NCI-H748 treated with DMSO at 0.1 percent for 48 hours (cell line): ENCODE measurements at places on chromosomes 1 and 21.

DNA sequence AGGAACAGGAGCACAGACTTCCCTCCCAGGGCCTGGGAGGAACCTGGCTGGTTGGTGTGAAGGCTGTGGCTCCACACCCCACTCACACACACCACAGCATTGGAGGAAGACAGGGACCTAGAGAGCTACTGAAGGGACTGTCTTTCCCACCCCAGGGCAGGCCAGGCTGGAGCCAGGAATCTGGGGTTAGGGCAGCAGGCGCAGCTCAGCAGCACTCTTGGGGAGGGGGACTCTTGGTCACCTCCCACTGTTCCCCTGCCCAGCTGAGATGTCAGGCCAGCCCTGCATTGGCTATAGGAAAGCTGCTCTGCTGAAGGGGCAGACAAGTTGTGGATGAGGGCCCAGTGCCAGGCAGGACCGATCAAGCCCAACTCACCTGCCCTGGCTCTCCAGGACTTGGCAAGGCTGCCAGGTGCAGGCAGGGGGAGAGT, 1.6 kb upstream of the PLEKHA6 start:
- no peak for DNase-seq

DNA sequence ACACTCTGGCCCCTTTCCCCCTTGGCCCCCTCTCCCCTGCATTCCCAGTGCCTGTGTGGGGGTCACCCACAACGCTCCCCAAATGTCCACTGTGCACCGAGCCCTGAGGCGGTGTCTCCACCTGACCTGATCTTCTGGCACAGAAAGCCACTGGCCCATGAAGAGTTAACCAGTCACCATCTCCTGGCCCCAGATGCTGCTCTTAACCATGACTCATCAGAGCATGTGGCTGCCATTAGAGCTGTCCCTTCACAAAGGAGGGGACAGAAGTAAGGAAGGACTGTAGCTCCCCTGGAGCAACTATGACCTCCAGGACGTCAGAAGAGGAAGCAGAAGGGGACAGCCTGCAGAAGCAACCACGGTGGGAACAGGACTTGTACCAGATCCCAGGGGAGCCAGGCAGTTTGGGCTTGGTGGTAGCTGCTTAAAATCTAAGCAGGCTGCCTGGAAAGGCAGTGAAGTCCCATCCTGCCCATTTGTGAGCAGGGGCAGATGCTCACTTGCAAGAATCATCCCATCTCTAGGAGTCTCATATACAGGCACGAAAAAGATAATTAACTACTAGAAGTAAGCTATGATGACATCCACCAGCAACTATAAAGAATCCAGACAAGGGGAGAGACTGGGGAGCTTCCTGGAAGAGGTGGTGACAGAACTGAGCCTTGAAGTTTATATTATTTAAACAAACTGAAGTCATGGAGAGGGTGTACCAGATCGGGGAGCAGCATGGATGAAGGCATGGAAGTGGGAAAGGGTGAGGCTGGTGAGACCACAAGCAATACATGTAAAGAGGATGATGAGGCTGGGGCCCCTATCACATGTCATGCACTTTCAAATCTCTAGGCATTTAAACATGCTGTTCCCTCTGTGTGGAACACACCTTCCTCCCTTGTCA, 1.1 kb upstream of the TTC39A start:
- no peak for DNase-seq

DNA sequence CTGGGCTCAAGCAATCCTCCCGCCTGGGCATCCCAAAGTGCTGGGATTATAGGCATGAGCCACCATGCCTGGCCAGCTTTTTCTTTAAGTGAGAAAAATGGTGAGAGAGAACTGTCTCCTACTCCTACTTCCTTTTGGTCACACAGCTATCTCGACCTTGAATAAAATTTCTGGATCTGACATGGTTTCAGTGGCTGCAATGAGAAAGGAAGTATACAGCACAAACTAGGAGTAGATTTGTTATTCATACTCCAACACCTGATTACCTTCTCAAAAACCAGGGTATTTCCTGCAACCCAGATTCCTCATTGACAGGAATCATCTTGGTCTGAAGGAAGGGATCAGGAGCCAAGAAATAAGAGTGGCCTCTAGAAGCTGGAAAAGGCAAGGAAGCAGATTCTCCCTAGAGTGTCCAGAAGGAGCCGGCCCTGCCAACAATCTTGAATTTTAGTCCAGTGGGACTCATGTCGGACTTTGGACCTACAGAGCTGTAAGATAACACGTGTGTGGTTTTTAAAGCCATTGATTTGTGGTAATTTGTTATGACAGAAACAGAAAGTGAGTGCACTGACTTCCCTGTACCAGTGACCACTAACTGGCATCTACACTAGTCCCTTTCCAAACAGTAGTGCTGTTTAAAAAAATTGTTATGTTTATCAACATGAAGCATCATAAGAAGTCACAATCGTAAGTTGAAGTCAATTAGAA, 516.6 kb downstream of the SMYD3 start:
- no peak for DNase-seq

DNA sequence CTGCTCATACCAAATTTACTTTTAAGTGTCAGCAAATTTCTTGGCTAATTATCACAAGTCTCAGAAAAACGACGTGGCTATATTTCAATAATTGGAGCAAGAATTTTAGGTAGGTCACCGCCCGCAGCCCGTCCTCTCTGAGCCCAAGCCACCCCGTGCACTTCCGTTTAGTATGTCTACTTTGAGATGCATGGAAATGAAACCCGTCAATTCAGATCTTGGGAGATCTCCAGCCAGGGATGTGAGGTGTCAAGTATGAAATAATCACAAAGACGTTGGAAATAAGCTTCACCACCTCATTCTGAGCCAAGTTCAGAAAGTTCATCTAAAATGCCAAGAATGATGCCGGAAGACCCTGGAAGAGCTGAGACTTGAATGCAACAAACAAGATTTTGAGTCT, 132.6 kb upstream of the IRF2BP2 start:
- DNase-seq: no peak

GRCh38 chr1:50968821-50969610, 1.0 kb upstream of the CDKN2C start:
- peak; percentile 45 for DNase-seq

DNA sequence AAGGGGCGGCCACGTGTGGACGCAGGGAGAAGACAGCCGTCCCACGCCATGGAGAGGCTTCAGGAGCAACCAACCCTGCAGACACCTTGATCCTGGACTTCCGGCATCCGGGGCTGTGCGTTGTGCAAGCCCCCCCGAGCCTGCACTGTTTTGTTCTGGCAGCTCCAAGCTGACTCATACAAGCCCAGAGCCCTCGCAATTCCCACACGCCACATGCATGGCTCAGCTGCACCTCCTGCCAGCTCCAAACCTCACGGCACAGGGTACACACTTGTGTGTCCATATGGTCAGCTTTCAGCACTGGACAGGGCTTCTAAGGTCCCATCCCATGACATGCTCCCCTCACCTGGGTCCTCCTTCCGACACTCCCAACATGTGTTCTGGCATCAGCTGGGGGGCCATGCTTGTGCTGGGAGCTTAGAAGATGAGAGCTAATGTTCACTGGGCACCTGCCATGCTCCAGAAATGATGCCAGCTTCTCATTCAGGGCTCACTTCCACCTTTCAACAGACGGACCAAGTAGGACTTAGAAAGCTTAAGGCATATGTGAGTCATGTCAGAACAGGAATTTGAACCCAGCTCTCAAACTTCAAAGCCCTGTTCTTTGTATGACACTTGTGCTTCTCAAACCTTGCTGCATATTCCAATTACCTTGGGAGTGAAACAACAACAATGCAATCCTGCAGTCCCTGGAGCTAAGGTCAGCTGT, 137.3 kb downstream of the PGBD5 start:
- no peak for DNase-seq

DNA sequence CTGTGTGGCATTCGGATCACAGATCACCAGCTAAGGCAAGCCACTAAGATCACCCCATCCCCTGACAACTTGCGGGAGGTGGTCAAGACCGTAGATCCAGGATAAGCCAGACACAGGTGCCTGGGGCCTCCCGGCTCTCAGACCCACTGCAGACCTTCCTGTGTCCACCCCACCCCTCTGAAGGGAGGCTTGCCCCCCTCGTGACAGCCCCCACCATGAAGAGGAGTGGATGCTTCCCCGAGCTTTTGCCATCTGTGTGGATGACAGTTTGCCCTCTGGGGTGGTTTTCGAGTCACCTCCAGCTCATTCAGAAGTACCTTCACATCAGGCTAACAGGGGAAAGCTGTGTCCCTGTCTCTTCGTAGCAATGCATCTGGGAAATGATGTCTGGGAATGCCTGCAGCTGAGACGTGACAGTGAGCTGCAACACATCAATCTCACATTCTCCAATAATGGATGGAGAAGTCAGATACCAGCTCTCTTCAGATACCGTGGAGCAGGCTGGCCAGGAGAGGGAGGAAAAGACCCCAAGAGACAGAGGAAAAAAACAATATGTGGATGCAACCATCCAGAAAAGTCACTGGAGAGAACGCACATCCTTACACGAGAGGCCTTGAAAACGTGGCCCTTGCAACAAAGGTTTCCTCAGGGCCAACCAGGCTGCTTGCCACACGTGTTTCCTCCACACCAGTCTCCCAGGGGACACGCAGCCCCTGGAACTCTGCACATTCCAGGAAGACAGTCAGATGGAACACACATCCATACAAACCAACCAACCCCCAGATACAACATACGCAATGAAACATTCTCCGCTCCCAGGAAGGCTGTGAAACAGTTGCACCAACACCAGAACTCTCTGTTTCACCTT, 20.4 kb upstream of the FHAD1 start:
- no peak for DNase-seq

- DNase-seq: no peak
Observed at GRCh38 chr1:29210278-29211085, 20.3 kb downstream of the MECR start.

- DNase-seq: no peak
Observed at GRCh38 chr1:71695821-71696220, 586.5 kb downstream of the NEGR1 start.

GRCh38 chr21:37878946-37879660, 37.2 kb downstream of the KCNJ6 start:
- DNase-seq: no peak

DNA sequence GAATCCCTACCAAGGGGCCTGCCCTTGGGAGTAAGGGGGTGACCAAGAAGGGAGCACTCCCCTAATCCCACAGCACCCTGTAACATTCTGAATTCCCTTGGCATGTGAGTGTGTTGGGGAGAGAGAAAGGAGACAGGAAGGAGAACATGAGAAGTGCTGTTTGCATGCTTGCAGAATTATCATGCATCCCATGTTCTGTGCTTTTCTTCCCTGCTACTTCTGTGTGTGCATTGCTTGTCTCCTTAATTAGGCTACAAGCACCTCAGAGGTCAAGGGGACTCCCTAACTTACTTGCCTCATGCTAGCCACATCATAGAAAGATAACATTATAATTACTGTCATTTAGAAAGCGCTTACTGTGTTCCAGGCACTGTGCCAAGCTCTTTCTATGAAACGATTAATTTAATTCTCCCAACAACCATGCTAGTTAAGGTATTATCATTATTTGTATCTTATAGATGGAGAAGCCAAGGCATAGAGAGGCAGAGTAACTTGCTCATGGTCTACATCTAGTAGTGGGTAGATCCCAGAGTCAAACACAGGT, 11.1 kb downstream of the NOS1AP start:
- DNase-seq: no peak

DNA sequence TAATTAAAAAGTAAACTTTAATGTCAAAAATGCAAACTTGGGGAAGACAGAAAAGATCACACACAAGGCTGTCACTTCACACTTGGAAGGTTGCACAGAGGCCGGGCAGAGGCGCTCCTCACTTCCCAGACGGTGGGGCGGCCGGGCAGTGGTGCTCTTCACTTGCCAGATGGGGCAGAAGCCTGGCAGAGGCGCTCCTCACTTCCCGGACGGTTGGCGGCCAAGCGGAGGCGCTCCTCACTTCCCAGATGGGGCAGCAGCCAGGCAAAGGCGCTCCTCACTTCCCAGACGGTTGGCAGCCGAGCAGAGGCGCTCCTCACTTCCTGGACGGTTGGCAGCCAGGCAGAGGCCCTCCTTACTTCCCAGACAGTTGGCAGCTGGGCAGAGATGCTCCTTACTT, 25.8 kb upstream of the IL6R start:
- no peak for DNase-seq

DNA sequence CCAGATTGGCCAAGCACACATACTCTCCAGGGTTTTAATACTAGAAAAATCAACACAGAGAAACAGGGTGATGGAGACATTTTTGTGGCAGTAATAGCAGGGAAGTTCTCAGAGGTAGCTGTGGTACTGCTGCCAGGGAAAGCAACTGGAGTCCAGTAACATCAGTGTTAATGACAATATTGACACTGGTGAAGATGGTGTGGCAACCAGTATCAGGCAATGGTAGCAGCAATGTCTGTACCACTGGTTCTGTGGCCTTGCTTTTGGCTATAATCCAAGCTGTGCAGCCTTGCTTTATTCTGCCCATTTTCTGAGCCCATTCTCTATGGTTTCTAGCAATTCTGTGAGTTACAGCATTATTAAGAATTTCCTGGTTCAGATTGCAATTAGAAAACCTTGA, 1.6 kb upstream of the SNX7 start:
- DNase-seq: no peak

DNA sequence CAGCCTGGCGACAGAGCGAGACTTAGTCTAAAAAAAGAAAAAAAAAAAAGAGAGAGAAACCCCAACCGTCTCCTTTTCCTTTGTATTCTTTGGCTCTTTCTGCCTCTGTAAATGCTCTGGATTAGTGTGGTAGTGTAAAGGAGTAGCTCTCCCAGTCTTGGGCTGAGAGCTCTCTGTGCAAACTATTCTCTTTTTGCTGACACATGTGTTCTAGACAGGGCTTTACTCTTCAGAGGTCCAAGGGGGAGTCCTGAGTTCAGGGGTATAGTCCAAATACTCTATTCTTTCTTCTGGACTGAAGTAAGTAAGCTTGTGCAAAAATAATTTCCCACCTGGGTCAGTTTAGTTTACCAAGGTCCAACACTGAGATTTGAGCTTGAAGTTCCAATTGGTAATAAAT, 183.8 kb upstream of the KCNK2 start:
- no peak for DNase-seq

DNA sequence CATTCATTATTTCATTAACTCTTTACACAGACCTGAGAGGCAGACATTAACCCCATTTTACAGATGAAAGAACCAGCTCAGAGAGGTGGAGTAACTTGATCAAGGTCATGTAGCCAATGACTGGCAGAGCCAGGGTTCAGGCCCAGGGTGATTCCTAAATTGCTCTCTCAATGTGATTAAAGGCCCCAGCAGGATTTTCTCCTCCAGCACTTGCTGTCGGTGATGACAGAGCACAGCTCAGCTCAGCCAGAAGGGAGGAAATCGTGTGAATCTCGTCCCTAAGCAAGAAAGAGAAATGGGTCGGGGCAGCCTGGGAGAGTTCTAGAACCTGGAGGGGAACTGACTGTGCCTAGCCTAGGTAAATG, 19.5 kb upstream of the RNF19B start:
- no peak for DNase-seq

- no peak for DNase-seq
Observed at GRCh38 chr1:51910221-51911000, 31.9 kb upstream of the NRDC start.

GRCh38 chr1:66292944-66293343, 241.0 kb upstream of the SGIP1 start:
- DNase-seq: no peak

GRCh38 chr1:37858931-37859506, 373 bp downstream of the MTF1 start:
- DNase-seq: no peak

- no peak for DNase-seq
Observed at GRCh38 chr21:29389136-29389535, 90.4 kb downstream of the BACH1 start.

GRCh38 chr1:24491577-24492360, 10.9 kb upstream of the RCAN3 start:
- no peak for DNase-seq
